ENCODE measurements at places on chromosomes 16 and 17. TPM values are rescaled to one million over a fixed set of nuclear protein-coding genes. Genes with fewer than 3 reads are reported as not detected.

- no peak for DNase-seq
These were observed 218.8 kb downstream of the C16orf95 start for GRCh38 chr16:87098361-87098760.

DNA sequence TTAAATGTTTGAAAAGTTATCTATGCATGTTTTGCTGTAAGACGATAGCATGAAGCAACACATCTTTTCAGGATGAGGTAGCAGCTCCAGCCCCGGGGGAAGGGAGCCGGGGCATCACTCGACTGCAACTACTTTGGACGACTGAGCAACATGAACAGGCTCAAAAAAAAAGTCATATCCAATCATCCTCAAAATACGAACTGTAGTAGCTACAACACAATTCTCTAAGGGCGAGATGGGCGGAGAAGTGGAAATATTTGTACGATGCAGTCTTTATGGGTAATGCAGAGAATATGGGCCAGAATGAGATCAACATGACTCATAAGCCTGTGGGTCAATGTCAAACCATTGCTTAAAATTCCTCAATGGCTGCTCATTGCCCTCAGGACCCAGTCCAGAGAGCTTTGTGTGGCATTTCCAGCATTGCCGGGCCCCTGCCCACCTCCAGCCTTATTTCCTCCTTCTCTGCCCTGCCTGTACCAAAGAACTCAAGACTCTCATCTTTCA, 17.7 kb upstream of the SMURF2 start:
- DNase-seq, result no peak

DHODH gene
- 2.4 TPM for total RNA-seq

DNA sequence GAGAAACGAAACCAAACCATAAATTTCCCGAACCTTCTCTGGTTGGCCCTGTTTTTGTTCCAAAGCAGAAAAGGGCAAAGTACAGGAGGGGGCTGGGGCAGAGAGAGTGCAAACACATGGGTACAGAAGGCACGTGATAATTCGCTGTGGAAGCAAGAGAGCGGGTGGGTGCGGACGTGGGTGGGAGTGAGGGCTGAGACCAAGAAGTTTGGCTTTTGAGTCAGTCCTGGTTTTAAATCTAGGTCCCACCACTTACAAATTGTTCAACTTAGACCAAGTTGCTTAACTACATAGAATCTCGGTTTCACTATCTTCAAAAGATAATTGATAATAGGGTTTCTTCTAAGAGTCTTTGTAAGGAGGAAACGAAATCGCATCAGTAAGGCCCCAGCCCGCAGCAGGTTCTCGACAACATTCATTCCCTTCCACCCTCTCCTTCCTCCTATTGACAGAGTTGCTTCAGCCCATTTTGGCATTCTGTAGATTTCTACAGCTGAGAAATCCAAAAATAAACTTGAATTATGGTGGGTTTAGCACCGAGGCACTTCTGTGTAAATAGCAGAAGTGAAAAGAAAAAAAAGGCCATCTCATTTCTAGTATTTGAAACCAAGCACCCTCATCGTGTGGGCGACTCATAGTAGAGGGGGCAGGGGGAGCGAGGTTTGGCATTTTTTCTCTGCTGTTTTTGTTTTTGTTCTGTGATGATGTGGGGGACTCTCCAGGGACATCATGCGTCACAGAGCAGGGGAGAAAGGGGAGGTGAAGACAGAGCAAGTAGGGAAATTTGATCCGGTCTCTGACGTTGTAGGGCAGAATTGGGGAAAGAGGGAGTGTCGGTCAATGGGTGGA, 33.6 kb upstream of the CCR7 start:
- DNase-seq, result no peak

- peak; percentile 96 for DNase-seq
These were observed at the start of gene TMEM97 for GRCh38 chr17:28318759-28319597. TSS of gene TMEM97 (plus strand) at chr17:28319200. CDS start at chr17:28319240, 40 bp downstream.

DNA sequence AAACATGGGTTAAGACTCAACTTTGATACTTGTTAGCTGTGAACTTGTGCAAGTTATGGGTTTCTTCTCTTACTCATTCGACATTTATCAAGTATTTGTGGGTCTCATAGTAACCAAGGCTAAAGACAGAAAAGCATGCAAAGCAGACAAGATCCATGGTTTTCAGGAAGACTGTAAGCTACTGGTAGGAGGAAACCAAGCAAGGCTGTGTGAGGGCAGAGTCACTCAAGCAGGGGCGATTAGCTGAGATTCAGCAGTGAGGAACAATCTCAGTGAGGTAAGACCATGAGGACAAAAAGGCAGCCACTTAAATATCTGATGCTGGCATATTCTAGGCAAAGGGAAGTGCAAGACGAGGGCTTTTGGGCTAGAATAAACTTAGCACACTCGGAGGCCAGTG, 29.5 kb downstream of the MBTD1 start:
- DNase-seq, result no peak

PTX4 gene
- not detected for total RNA-seq

FGF11 gene
- 5.3 TPM for total RNA-seq

DNA sequence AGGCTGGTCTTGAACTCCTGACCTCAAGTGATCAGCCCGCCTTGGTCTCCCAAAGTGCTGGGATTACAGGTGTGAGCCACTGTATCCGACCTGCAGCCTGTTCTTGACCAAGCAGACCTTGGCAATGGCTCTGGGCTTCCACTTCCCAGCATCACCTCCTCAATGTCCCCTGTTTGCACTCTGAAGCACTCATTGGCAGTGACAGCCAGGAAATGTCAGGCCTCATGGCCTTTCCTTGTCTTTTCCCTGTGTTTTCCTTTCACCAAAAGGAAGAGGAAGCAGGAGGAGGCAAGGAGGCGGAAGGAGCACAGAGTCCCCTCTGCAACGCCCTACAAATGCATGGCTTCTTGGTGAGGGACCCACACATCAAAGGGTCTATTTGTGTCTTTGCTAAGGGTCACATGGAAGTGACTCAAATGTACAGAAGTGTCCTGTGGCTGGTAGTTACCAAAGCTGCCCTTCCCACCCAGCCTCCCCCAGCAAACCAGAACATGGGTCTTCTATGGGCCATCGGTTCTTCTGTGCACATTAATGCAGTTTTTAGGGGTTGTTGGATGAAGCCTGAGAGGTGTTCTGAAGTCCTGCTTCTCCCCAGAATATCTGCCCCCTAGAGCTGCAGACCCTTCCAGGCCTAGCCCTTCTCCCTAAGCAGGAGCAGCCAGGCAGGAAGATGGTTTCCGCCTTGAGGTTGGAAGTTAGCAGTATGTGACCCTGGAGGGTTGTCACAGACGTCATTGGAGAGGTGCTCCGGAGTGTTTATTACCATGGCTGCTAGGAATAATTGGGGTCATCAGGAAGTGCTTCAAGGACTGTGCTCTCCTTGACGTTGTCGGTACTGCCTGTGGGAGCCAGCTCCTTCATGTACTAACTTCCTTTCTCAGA, 60.8 kb downstream of the WIPI1 start:
- DNase-seq, result no peak

DNA sequence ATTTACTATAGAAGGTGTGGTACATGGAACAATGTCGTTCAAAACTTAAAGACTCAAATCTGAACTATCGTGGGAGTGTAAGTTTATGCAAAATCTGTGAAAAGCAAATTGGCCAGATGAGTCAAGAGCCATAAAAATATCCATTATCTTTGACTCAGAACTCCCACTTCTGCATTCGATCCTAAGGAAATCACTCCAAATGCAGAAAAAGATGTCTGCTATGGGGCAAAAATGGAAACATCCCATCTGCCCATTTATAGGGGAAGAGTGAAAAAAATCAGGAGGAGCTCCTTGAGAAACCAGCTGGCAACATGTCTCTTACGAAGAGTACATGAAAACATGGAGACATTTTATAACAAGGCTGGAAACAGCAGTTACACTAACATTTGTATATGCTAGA, 43.6 kb upstream of the CCDC182 start:
- DNase-seq, result no peak

- peak; percentile 59 for DNase-seq
These were observed 19.5 kb downstream of the ATP2A3 start for GRCh38 chr17:3944485-3945388.

DNA sequence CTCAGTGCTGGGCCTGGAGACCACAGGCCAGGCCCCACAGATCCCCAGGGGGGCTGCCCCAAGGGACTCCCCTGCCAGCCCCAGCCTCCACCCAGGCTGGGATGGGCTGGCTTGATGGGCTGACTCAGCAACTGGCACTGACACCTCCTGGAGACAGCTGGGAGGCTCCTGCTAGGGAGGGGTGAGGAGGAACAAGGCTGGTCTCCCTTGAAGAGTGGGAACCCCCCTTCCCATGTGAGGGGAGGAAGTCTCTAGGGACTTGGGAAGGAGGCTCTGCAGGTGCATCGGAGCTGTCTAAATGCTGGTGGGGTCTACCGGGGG, 10.4 kb downstream of the NHERF1 start:
- DNase-seq, result peak; percentile 60

TMED6 gene
- not detected for total RNA-seq

DNA sequence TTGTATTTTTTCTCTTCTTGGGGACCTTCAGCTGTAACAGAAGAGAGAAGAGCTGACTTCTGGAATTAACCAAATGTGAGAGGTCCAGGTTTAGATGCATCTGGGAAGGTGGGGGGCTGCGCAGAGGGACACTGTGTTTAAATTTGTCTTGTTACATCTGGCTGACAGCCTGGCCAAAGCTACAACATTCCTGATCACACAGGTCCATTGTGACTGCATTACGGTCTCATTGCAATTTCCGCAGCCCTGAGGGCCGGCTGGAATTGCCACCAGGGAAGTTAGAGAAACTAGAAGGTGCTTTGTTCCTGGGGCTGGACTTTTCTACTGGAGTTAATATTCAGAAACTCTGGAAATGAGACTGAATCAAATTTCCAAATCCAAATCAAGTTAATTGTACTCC, 37.9 kb upstream of the LRRC75A start:
- no peak for DNase-seq

DNA sequence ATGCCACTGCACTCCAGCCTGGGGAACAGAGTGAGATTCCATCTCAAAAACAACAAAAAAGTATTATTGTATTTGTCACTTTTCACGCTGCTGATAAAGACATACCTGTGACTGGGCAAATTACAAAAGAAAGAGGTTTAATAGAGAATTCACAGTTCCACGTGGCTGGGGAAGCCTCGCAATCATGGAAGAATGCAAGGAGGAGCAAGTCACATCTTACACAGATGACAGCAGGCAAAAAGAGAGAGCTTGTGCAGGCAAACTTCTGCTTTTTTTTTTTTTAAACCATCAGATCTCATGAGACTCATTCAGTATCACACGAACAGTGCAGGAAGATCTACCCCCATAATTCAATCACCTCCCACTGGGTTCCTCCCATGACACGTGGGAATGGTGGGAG, 41.5 kb upstream of the ETV4 start:
- DNase-seq, result no peak

DNA sequence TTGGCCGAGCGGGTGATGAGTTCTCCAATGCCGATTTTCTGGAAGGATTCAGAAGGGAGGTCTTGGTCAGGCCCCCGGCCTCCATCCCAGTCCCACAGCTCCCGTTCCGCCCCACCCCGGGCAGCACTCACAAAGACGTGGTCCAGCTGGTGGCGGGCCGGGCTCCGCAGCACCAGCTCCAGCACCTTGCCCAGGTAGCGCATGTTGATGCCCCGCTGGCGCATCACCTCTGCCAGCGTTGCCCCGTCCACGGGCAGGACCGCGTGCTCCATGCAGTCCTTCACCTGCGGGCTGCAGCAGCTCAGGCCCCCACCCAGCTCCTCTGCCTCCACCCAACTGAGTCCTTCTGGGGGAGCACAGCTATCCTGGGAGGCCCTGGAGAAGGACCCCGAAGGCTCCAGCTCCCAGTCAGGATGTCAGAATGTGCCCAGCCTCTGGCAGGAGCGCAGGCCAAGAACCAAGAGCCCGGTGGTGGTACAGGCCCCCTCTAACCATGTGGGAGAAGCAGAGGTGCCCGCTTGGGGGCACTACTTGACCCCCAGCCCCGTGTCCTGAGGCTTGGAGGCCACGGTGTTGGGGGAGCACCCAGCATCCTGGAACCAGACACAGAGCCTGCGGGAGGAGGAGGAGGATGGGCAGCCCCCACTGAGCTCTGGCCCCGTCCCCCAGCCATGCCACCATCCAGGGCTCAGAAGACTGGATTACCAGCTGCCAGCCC, 16.2 kb downstream of the CLUH start:
- DNase-seq, result peak; percentile 35

DNA sequence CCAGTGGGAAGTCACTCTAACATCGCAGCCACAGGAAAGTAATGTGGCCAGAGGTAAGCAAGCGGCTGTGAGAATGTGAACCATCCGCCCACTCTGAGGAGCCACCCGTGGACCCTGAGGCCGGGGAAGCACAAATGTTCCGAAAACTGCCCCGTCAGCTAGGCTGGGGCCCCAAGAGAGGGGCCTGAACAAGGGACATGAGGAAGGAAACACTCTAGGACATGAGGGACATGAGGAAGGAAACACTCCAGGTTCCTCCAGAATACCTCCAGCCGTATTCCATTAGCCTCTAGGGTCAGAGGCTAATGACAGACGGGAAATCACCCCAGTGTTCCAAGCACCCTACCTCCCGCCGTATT, 317 bp downstream of the TEFM start:
- no peak for DNase-seq

STX1B gene
- 11.4 TPM for total RNA-seq

DNA sequence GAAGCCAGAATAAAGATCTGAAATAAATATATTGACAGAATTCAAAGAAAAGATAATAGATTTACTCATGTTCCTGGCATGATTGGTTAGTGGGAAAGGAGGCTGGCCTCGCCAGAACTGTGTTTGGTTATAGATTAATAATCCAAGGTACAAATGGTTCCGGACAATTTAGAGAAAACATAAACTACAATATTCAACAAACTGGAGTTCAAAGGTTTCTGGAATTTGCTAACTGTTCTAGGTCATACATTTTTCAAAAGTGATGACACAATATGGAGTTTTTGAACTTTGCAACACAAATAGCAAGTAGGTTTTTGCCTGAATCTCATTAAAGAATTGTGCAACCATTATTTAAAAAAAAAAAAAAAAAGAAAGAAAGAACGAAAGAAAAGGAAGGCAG, 251.7 kb upstream of the SALL1 start:
- no peak for DNase-seq

GRCh38 chr17:63387656-63388340, 58.3 kb downstream of the CYB561 start:
- no peak for DNase-seq

DNA sequence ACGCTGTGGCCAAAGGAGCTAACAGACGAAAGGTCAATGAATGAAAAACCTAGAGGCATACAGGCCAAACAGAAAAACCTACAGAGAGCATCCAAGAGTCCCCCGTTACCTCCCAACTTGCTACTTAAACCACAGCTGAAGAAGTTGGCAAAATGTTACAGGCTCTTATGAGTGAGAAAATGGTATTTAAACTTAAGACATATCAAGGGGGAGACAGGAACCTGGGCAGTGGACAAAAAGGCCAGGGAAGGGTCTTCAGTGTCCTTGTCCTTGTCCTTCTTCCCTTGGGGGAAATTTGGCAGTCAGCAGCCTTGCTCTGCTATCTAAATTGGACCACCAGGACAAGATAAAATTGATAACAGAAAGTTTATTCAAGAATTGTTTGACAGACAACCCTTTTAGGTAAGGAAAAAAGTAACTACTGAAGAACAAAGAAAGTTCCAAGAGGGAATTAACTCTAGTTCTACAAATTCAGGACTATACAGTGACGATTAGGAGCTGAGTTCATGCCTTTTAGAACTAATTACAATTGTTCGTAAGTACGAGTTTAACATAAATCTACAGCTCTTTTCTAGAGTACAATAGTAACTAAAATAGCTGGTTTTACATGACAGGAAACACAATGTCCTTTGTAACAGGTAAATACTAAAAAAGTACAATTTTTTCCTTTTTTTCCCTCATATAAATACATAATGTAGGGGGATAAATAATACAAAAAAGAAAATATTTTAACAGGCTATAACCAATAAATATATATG, 3.8 kb upstream of the HOXB2 start:
- no peak for DNase-seq

All from frontal cortex (tissue), 4 donors.